Left lung (tissue), 14 donors: ENCODE measurements at places on chromosomes 6 and 20. TPM values are rescaled to one million over a fixed set of nuclear protein-coding genes. Genes with fewer than 3 reads are reported as not detected.

MAP1LC3A gene
- total RNA-seq = 68.8 TPM

GRCh38 chr20:59421920-59422637, 121.7 kb downstream of the EDN3 start:
- DNase-seq = no peak

GPR6 gene
- total RNA-seq = not detected

GRCh38 chr6:108277295-108277694, 16.5 kb upstream of the SNX3 start:
- DNase-seq = no peak

MDFI gene
- total RNA-seq = 25.9 TPM

MUCL3 gene
- 4.0 TPM for total RNA-seq

GRCh38 chr6:5998236-5998635, 8.5 kb downstream of the NRN1 start:
- no peak for DNase-seq

DNA sequence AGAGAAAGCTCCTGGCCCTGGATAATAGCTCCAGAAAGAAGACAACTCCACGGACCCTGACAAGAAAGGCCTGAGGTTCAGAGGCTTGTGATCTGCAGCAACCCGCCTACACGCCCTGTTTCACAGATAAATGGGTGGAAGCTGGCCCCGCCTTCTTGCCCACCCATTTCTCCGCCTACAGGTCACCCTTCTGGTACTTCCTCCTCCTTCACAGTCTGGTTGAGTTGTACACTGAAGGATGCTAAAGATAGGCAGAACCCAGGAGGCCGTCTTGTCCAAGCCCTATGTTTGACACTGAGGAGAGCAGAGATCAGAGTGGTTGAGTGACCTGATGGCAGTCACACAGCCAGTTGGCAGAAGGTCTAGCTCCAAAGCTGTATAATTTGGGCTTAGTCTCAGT, 34.2 kb upstream of the MDGA1 start:
- no peak for DNase-seq

- no peak for DNase-seq
Observed at GRCh38 chr20:17939622-17940223, 28.9 kb downstream of the SNX5 start.

ECT2L gene
- not detected for total RNA-seq

LY6G6D gene
- total RNA-seq = not detected

DNA sequence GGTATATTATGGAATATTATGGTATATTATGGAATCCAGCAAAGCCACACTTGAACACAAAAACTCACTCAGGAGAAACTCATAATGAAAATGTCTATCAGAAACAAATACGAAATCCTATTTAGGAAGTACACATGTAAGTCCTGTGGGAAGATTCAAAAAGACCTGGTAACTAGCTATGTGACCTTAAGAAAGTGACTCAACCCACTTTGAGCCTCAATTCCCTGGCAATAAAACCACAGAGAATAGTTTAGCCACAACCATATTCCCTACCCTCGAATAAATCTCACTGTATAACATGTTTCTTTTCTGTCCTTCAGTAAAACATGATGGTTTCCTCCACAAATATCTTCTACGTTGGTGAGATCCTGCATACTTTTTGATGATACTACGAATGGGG, 56.4 kb downstream of the ZMYND8 start:
- DNase-seq = no peak

DNA sequence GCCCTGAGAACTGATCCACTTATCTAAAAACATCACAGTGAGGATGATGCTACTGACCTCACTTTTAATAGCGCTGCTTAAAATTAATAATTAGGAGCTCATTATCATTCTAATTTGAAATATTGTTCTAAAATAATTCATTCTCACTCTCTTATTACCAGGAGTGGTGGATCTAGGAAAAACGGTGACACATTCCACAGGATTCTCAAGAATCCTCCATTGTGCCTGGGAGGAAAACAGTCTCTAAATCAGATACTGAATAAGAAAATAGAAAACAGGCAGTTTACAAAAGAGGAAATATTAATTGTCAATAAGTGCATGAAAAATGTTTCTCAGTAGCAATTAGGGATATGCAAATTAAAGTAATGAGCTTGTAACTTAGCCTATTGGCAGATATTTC, 187.4 kb downstream of the TENT5A start:
- no peak for DNase-seq

HLA-DOA gene
- 20.6 TPM for total RNA-seq

DNA sequence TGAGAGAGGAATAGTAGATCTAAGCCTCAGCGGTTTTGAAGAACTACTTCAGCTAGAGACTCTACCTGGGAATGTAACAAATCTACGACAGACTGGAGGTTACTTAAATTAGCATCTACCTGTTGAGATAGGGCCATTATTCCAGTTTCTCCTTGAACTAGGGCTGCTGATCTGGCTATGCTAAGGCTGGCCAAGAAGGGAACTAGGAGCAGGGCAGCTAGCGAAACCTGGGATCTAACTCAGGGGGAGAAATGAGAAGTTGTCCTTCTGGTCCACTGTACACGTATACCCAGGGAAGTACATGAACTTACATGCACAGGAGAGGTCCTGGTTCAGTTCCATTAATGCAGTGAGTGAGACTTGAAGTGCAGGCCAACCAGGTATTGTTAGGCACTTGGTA, 156.7 kb downstream of the TRIM27 start:
- DNase-seq = no peak

GRCh38 chr20:35771367-35771688, 487 bp upstream of the PHF20 start:
- DNase-seq = no peak

- no peak for DNase-seq
Observed at GRCh38 chr6:163640641-163641040, 226.1 kb downstream of the QKI start.

RAET1L gene
- 0.58 TPM for total RNA-seq

DNA sequence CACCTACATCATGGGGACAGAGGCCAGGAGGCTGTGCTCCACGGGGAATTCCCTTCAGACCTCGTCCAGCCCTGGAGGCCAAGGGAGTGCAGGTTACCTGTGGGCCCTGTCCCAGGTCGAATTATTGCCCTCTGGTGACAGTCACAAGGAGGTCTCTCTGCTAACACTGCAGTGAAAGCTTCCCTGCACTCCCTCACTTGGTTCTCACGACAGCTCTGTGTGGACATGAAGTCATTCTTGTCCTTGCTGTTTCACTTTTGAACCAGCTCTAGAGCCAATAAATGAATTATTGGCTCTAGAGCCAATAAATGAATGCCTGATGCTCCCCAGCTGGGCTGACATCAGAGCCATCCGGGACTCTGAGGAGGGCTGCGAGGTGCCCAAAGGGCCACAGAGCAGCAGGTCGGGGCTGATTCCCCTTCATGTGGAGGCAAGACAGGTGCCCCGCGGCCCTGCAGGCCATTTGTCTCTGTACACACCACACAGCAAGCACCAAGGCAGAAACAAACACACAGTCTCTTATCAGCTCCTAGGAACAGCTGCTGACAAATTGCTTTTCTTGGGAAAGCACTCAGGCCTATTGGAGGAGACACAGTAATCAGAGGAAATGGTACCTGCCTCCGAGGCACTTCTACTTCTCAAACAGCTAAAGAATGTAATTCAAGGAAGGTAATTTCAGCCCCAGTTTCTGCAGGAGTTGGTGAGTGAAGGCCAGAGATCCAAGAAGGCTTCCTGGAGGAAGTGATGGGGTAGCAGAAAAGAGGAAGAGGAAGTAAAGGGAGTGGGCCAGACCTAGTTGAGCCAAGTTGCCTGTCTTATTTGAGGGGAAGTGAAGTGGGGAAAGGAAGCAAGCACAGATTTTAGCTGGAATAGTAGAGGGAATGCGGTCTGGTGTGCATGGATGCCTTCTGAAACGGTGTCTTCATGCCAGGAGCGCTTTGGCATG, 27.5 kb upstream of the TBXT start:
- DNase-seq = no peak

- DNase-seq = no peak
Observed at GRCh38 chr6:144481527-144481926, 196.4 kb downstream of the UTRN start.

DNA sequence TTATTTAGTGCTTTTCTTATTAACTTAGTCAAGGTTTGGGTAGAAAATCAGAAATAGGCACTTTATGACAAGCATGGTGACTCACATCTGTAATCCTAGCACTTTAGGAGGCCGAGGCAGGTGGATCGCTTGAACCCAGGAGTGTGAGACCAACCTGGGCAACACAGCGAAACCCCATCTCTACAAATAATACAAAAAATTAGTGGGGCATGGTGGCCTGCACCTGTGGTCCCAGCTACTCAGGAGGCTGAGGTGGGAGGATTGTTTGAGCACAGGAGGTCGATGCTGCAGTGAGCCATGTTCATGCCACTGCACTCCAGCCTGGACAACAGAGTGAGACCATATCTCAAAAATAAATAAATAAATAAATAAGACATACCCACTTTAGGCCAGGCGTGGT, 51.3 kb upstream of the THEMIS start:
- no peak for DNase-seq

- DNase-seq = peak; percentile 26
Observed at GRCh38 chr6:144922120-144922722, 637.1 kb downstream of the UTRN start.

DNA sequence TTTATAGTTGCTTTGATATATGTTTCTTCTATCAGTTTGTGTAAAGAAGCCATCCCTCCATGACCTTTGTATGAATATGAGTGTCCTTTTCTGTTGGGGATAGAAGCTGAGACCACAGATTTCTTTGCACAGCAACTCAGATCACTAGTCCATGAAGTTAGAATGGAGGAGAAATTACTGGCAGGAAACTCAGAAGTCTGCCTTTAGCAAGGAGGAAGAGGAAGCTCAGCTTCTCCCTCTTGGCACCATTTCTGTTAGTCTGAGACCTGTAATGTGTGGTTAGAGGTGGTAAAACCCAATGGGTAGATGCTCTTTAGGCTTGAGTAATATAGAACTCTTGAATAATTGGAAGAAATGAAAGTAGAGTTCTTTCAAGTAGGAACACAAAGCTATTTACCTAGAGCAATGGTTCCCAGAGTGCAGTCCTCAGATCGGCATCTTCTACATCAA, 995.3 kb upstream of the FLRT3 start:
- DNase-seq = no peak

CNR1 gene
- total RNA-seq = 16.4 TPM

SLC22A23 gene
- 24.4 TPM for total RNA-seq

- DNase-seq = no peak
Observed at GRCh38 chr20:33672426-33673113, 1.7 kb downstream of the NECAB3 start.

DNA sequence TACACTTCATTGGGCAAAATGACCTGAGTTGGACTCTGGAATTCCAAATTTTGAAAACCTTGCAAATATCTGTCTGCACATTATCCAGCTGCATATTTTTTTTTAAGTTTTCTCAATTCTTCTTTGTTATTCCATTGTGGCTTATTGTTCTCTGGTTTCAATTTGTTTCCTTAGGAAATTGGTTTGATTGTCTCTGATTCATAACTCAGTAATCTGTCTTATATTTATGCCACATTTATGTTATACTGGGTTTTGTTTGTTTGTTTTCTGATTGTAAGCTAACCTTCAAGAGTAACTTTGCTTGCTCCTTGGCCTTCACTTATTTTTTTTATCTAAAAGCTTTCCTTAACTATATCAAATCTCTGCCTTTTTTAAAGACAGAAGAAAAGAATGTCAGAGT, 193.3 kb upstream of the PLCB4 start:
- DNase-seq = no peak

DNA sequence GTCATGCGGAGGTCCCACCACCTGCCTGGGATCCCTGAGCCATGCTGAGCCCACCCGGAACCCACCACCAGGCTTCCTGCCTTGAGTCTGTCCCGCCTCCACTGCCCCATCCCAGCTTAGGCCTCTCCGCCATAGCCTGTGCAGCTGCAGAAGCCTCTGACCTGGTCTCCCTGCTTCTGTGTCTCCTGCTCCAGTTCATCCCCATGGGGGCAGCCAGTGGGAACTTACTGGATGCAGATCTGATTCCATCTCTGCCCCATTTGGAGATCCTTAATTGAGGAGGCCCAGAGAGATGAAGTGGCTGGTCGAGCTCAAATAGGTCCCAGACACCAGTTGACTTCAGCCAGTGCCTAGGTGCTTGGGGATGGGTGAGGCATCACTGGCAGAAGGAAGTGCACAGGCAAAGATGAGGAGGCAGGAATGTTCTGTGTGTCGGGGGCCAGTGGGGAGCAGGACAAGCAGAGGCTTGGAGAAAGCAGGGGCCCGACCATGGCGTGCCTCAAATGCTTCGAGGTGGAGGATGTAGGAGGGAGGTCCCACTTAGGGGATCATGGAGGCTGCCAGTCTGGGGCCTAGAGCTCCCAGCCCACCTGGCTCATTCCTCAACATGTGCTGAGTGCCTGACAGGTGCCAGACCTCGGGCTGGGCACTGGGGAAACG, 112.8 kb downstream of the TOX2 start:
- DNase-seq = no peak
